ENCODE measurements at places on chromosomes 6 and 20.

GRCh38 chr6:89360415-89360999 lies 8.0 kb upstream of the UBE2J1 start:
- DNase-seq: no peak

- no peak for DNase-seq
Measured at GRCh38 chr6:45289751-45290514, 38.2 kb upstream of the RUNX2 start.

DNA sequence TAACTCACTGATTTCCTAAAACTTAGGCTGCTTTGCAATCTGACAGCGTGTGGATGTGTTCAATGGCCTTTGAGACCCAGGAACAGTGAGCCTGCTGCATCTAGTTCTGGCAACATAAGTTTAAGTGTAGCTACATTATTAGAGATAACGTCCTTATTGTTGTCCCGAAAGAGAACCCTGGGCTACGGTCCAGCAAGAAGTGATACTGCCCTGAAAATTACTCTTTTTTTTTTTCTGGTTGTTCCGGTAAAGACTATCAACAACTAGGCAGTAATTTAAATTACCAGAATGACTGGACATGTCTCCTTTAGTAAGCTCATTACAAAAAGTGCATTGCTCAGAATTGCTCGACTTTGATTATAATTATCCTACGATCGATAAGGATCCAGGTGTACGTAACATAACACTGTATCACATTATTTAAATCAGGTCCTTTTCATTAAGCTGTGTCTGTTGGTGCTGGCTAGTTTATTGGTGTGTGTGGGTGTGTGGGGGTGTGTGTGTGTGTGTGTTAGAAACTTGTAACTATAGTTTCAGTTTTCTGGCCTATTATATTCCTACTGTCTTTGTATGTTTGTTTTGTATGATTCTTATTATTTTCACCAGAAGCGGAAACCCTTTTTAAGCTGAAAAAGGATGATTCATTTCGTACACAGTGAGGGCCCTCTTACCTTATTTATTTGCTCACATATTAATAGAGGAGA lies 3.0 kb downstream of the TSHZ2 start:
- DNase-seq: no peak

- no peak for DNase-seq
Measured at GRCh38 chr6:163965426-163966348, 551.2 kb downstream of the QKI start.

- no peak for DNase-seq
Measured at GRCh38 chr6:51753635-51754034, 333.8 kb downstream of the PKHD1 start.

DNA sequence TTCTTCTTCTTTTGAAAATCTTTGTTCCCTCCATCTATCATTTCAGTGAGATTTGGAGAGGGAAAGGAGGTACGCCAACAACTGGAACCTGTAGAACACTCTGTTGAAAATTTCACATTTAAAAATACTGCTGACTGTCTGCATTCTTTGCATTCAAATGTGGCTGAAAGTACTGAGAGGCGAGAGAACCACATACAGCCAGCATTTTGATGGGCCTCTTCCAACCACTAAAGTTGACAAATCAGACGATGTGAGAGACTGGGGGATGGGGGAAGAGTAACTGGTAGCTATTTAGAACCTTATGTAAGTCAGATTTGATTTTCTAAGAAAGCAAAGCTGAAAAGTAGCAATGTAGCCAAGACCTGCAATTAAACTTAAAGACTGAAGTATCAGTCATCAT lies 77.5 kb downstream of the FKBP5 start:
- DNase-seq: no peak

DNA sequence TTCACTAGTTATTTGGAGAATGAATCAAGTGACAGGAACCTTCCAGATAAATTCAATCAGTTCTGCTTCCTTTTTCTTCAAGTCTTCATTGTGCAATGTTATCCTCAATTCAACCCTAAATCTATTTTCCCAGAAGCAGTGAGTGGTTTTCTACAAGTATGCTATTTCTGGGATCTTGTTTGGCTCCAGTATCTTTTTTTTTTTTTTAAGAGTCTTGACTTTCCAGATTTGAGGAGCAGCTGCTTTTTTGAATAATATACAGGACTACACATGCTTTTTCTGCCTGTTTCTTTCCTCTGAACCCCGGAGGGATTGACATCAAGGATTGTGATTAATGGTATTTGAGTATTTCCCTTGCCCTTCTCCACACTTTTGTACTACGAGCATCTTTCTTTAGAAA lies 339.2 kb upstream of the JAG1 start:
- no peak for DNase-seq

DNA sequence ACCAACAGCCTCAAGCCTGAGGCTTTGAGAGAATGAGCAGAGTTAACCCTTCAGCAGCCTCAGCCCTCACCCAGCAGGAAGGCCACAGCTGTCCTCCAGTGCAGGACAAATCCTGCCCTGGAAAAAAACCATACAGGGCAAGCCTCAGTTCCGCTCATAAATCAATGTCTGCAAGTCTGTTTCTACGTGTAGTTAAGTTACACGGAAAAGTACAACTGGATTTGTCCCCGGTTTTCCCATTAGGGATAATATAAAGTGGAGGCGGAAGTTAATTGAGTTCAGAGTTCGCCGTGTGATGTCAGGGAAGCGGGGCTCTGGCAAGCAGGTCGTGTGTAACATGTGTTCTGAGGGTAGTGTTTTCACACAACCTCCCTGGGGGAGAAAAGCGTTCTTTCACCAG lies 44.2 kb upstream of the EYA2 start:
- DNase-seq: no peak

DNA sequence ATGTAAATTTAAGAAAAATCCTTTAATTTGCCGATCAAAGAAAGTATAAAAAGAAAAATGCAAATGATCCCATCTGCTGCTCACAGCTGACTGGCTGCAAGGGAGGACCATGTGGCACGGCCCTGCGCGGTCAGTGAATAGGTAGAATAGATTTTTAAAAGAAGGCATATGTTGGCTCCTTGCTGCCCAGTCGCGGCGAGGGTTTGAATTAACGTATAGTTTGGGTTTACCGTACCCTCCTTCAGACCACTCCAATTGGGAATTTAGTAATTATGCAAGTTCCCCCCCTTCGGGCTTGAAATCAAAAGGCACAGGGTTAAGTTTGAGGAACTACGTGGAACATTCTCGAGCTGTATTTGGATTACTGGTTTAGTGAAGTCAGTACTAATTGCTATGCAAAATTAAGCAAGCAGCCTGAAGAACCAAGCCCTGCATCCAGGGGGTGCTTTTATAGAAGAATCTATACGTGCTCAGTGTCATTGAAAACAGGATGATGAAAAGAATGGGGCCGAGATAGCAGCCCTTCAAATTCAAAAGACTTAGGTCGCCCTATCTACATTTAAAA lies 1.1 kb upstream of the BEND3 start:
- DNase-seq: no peak

Data from activated T-cell treated with anti-CD3 and anti-CD28 coated beads for 48 hours (primary cell).